ENCODE measurements at places on chromosomes 2 and 18. TPM values are rescaled to one million over a fixed set of nuclear protein-coding genes. Genes with fewer than 3 reads are reported as not detected.

WNT10A gene
- total RNA-seq, result 0.04 TPM

DNA sequence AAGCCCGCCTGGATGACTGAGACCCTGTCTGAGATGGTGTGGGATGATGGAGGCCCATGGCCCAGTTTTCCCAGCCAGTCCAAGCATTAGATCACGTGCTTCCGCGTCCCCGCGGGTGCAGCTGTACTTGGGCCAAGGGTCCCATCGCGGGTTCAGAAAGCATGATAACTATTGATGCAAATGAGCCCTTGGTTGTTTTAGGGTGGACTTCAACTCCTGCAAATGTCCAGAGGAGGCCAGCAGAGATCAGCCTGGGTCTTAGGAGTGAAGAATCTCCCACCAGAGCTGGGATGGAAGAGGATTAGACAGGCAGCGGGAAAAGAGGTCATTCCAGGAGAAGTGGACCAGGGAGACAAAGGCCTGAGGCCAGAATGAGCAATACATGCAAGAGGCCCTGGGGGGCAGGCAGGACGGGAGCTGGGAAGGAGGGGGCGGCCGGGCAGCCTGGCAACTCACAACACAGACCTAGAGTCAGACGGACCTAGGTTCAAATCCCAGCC lies 89.9 kb upstream of the TMEM247 start:
- DNase-seq, result no peak

CCDC68 gene
- 0.58 TPM for total RNA-seq

- no peak for DNase-seq
These were observed 55.5 kb upstream of the ST6GAL2 start for GRCh38 chr2:106941372-106941993.

KCNIP3 gene
- total RNA-seq, result 5.8 TPM

PRSS56 gene
- 2.6 TPM for total RNA-seq
